ENCODE measurements at places on chromosomes 1 and 21.

DNA sequence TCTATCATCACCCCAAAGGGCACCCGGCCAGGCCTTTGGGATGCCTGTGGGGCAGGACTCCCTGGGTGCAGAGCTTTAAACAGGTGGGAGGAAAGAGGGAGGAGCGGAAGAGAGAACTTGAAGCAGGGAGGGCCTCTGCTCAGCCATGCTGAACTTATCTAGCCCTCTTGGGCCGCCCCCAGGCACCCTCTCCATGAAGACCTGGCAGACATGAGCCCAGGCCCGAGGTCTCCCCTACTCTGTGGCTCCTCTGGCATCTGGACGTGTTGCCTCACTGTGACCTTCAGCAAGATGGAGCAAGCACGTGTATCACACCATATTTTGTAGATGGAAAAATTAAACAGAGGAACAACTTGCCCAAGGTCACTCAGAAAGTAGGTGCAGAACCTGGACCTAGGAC lies 711.4 kb downstream of the MATN1 start:
- no peak for DNase-seq

GRCh38 chr1:207349979-207350378 lies 28.5 kb downstream of the CD55 start:
- DNase-seq: no peak

GRCh38 chr1:91683598-91683951 lies 182.9 kb downstream of the CDC7 start:
- no peak for DNase-seq

- peak; percentile 9 for DNase-seq
These were observed 820 bp upstream of the TTF2 start for GRCh38 chr1:117059334-117059677.

- DNase-seq: no peak
These were observed 1.3 kb downstream of the JAM2 start for GRCh38 chr21:25640202-25640942.

GRCh38 chr1:228161362-228161761 lies 4.2 kb upstream of the IBA57 start:
- DNase-seq: no peak

DNA sequence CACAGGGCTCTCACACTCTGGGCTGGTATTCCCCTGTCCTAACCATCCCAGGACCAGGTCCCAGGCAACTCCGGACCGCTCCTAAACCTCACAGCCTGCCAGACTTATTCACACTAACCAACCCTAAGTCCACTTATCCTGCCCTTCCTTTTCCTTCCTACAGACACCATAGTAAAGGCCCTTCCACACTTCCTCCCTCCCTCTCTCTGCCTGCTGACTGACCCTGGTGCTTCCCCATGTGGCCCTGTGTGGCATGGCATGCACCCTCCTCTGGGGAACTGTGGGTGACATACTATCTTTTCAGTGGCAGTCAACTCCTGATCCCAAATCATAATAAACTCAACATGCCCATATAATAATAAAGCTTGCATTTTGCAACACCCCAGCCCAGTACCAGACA lies 155.1 kb upstream of the DNAH14 start:
- DNase-seq: no peak

- no peak for DNase-seq
These were observed 259.6 kb downstream of the PTBP2 start for GRCh38 chr1:96981181-96981580.

DNA sequence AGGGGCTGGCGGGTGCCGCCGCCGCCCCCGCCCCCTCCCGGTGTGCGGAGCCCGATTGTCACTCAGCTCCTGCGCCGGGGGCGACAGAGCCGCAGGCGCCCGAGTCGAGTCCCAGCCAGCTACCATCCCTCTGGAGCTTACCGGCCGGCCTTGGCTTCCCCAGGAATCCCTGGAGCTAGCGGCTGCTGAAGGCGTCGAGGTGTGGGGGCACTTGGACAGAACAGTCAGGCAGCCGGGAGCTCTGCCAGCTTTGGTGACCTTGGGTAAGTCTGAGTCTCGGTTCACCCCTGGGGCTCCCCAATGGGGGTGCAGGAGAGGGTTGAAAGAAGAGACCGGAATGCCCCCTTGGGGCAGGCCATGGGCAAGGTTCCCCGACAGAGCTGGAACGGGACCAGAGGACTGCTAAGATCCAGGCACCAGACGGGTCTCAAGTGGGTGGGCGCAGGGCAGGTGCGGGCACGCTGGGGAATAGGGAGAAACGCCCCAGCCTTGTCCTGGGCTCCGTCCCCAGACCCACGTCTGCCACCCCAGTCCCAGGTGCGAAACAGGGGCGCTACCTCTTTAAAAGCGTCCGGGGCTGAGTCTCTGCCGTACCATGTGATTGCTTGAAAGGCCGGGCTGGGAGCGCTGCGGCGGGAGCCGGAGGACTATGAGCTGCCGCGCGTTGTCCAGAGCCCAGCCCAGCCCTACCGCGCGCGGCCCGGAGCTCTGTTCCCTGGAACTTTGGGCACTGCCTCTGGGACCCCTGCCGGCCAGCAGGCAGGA lies at the start of gene ADORA1:
ADORA1 (plus strand) TSS at position 61 of the 765 bp plus-strand sequence. CDS start 1,116 bp downstream, outside the sequence.
- DNase-seq: peak; percentile 44

GRCh38 chr1:20696397-20697333 lies 21.1 kb downstream of the KIF17 start:
- peak; percentile 83 for DNase-seq

- DNase-seq: no peak
These were observed 214.6 kb downstream of the DUSP10 start for GRCh38 chr1:221527302-221527701.

DNA sequence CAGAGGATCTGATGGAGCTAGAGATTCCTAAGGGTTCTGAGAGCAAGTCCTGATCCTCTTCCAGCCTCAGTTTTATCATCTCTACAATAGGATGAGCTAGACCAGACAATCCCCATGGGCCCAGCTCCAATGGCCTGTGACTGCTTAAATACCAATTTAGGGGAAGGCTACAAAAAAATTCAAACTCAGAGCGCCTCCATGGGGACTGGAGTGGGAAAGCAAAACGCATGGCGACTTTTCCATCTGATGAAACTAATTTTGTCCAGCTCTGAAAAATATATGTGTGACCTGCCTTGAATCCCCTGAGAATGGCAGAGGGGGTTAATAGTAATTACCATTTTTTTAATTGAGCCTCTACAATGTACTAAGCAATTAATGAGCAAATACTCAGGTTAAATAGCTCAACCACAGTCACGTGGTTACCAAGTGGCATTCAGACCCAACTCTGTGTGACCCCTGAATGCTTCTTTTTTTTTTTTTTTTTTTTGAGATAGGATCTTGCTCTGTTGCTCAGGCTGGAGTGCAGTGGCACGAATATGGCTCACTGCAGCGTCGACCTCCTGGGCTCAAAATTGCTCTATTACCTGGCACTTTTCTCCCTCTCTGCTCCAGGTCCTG lies 8.4 kb downstream of the EXTL1 start:
- no peak for DNase-seq

GRCh38 chr21:7917729-7918128 lies 2603.7 kb upstream of the TPTE start:
- no peak for DNase-seq

GRCh38 chr1:56148326-56149193 lies 430.8 kb downstream of the PLPP3 start:
- DNase-seq: no peak

- DNase-seq: peak; percentile 52
These were observed 71.8 kb upstream of the CSF1 start for GRCh38 chr1:109838838-109839240.

- DNase-seq: no peak
These were observed 1770.6 kb downstream of the PLA2G4A start for GRCh38 chr1:188599313-188599712.

- DNase-seq: no peak
These were observed 198.6 kb upstream of the HMCN1 start for GRCh38 chr1:185535621-185536020.

GRCh38 chr1:41776891-41777441 lies 141.8 kb downstream of the HIVEP3 start:
- DNase-seq: no peak

DNA sequence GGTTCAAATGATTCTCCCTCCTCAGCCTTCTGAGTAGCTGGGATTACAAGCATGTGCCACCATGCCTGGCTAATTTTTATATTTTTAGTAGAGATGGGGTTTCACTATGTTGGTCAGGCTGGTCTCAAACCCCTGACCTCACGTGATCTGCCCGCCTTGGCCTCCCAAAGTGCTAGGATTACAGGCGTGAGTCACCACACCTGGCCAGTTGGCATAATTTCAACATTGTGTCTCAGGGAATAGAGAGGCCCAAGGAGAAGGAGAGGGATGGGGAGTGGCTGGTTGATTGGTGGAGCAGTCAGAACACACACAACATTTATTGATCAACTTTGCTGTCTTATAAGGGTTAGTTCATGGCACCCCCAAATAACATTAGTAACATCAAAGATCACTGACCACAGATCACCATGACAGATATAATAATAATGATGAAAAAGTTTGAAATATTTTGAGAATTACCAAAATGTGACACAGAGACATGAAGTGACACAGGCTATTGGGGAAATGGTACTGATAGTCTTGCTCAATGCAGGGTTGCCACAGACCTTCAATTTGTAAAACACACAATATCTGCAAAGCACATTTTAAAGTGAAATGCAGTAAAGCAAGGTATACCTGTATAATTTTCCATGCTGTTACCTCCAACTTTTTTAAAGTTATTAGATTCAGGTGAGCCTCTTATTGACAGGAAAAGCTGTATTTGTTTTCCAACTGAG lies 15.8 kb upstream of the CYB5R1 start:
- DNase-seq: no peak

DNA sequence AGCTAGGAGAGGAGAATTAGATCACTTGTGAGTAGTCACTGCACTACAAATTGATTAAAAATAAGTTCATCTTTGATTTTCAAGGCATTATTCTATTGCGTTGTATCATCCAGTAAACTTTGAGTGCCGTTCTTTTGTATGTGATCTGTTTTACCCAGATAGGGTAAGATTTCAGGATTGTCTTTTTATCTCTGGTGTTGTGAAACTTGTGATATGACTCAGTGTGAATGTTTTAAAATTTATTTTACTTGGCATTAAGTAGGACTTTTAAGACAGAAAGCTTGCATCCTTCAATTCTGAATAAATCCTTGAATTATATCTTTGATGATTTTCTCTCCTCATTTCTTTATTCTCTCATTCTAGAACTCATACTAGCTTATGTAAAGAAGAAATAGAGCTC lies 93.3 kb upstream of the ADAMTS5 start:
- no peak for DNase-seq

DNA sequence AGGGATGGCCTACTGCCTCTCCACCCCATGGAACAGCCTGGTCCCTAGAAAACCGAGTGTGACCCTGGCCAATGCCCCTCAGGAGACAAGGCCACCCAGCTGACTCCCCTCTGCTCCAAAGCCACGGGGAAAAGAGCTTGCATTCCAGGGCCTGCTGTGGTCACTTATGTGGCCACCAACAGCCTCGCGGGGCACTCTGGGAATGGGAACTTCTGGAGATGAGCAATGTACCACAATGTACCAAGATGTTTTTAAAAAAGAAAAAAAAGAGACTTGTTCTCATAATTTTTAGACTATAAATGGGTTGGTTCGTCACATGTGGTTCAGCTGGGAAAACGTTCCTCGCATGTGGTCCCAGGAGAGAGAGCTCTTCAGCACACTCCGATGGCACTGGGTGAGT lies 62.8 kb downstream of the SLC66A1 start:
- DNase-seq: no peak

- DNase-seq: no peak
These were observed 34.6 kb upstream of the DOCK7 start for GRCh38 chr1:62722796-62723195.

DNA sequence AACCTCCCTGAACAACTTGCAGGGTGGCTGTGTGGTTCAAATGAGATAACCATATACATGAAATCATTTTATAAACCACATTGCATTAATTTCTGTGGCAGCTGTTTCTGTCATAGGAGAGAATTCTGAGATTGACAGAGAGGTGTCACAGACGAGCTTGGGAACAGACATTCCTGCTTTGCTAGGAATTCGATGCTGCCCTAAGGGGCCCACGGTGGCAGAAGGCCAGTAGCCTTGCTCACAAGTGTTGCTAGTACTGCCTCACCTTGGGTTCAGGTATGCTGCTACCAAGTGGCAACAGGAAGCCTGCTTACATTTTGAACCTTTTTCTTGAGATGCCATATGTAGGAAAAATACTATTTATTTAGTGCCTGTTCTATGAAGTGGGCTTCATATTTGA lies 13.4 kb downstream of the KCNA10 start:
- DNase-seq: no peak

GRCh38 chr1:230194525-230194924 lies 127.5 kb downstream of the GALNT2 start:
- no peak for DNase-seq

DNA sequence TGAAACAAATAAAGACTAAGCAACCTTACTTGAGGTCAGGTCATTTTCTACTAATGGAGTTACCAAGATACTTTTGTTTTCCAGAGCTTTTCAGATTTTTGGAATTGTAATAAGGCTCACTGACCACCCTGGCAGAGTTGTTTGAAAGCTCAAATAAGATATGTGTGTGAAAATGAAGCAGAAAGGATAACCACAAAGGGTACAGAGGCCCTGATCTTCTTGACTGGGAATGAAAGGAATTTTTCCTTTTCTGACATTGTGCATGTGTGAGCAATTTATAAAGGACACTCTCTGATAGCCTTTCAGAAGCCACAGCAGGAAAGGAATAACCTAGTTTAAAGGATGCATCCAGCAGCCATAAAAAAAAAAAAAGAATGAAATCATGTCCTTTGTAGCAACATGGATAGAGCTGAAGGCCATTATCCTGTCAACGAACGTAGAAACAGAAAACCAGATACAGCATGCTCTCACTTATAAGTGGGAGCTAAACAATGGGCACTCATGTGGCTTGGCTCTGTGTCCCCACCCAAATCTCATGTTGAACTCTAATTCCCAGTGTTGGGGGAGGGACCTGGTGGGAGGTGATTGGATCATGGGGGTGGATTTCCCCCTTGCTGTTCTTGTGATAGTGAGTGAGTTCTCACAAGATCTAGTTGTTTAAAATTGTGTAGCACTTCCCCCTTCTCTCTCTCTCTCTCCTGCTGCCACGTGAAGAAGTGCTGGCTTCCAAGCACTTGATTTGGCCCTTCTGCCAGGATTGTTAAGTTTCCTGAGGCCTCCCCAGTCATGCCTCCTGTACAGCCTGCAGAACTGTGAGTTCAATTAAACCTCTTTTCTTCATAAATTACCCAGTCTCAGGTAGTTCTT lies 3.1 kb upstream of the SRP9 start:
- peak; percentile 77 for DNase-seq

DNA sequence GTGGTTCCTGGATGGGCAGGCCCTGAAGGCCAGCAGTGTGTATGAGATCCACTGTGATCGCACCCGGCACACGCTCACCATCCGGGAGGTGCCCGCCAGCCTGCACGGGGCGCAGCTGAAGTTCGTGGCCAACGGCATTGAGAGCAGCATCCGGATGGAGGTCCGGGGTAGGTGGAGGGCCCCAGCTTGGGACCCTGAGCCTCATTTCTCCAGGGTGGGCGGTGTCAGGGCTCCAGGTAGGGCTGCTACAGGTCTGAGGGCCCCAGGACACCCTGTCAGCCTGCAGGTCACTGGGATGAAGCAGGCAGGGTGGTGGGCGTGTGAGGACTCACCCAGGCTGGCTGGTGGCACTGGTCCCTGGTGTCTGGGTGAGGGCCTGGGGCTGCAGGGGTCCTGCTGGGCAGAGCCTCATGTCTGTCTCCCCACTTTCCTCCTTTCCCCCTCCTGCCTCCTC lies 7.8 kb downstream of the OBSCN start:
- no peak for DNase-seq

- no peak for DNase-seq
These were observed 1657.8 kb downstream of the MRPL39 start for GRCh38 chr21:23949493-23949892.

- no peak for DNase-seq
These were observed 1.9 kb downstream of the BSDC1 start for GRCh38 chr1:32392325-32392724.

All from RCC 7860 (cell line).